Effector CD4-positive, alpha-beta T cell (primary cell): ENCODE measurements at places on chromosomes 1 and 21.

DNA sequence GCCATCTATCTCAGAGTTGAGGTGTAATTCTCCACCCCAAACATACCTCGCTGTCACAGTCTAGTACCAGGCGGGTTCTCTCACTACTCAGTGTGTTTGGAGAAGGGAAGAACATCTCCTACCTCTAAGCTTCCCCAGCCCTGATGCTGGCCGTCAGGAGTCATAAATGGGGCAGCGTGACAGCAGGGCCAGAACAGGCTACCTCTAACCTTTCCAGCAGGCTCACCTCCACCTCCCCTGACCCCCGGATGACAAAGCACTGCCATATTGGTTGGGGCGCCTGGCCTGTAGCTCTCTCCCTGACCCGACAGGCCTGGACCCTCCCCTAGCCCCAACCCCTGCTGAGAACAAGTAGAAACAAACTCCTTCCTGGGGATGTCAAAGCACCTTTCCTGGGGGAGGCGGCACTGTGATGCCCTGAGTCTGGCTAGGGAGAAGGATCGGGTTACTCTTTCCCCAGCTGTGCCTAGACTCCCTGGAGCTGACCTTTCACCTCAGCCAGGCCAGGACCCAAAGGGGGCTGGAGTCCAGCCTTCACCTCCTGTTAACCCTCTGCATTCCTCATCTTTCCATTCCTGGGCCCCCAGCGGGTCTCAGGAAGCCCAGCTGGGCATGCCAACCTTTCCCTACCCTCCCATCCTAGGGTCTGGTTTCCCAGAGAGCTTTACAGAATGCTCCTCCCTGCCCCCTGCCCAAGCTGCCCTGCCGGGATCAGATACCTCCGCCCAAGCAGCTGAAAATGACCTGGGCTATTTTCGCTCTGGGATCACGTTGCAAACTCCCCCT is 34.2 kb downstream of the AHDC1 start:
- no peak for DNase-seq

DNA sequence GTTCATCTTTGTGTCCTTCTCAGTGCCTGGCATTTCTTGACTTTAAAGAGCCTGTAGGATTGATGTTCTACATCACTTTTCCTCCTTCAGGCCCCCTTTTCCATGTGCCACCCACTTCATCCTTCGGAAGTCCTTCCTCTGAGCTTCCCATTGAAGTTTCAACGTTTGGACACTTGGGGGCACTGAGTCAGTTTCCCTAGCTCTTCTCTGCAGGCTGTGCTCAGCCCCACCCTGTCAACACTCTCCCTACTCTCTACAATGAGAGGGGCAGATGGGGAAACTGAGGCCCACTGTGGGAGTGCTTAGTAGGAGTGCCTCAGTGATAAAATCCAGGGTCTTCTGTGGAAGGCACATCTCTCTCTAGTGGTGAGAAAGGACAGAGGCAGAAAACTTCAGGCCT is 11.9 kb downstream of the KCNJ10 start:
- no peak for DNase-seq

DNA sequence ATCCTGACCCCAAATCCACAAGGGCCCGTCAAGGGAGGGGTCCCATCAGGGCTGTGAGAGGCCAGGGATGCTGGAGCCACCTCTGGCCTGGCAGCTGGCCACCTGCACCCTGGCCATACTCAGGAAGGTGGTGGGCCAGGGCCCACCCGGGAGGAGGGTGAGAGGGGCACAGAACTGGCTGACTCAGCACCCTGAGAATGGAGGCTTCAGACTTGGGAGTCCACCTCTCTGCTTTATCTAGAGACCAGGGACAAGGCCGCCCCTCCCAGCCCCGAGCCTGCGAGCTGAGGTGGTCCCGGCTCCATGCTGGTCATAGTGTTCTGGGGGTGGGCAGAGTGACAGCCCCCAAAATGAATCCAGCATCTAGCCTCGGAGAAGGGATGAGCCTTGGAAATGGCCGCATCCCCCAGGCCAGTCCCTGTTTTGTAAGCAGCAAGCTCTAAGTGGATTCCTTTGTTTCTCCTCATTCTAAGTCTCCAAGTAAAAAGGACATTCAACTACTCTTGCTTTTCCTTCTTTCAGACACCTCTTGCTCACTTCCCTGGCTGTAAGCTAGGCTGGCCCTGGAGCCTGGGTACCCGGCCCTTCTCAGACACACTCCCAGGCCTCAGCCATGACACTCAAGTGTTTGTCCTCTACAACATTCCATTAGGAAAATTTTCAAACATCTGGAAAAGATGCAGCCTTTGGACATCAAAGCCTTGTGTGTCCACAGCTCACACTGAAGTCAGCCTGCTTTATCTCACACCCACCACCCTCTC is 12.3 kb downstream of the WNT3A start:
- DNase-seq, result no peak

- no peak for DNase-seq
These were observed 168.3 kb upstream of the DUSP10 start for GRCh38 chr1:221910222-221910621.

DNA sequence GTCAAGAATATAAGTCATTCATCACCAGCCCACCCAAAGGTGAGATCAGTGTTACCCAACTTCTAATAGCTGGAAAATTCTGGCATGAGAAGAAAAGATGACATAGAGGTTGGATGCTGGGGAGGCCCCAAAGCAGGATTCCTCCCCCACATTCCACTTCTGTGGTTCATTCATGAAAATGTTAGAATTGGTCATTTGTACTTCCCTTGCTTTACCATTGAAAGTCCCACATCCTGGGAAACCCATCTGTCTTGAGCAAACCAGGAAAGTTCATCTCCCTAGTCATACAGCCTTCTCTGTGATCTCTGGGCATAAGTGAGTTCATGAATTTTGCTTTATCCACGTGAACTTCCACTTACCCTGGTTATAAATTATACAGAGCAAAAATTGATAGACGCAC is 66.8 kb downstream of the SERINC2 start:
- no peak for DNase-seq

DNA sequence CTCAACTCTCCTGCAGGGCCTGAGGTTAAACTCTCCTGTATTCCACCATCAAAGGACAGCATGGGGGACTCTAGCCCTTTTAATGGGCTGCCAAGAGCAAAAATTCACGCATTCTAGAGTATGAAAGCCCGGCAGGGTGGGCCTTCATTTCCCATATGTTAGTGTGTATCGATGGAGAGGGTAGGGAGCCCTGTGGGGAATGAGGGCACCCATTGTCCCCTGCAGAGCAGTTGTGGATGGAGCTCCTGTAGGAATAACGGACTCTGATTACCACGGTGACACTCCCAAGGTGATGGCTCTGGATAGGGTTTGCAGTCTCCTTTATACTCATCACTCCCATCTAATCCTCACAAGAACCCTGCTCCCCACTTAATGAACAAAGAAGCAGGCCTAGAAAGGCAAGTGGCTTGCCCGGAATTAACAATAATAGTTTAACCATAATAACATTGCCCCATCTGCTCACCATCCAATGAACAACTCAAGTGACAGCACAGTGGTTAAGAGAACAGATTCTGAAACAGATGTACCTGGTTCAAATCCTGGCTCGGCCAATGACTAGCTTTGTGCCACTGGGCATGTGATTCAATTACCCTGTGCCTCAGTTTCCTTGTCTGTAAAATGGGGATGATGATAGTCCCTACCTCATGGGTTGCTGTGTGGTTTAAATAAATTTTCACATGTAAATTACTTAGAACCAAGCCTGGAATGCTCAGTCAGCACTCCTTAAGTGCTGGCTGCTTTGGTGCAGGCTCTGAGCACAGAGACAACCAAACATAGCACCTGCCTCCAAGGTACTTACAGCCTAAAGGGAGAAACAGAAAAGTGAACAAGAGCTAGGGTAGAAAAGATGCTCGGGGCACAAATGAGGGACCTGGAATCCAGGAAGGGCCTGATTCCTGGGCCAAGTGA is 29.0 kb downstream of the HIVEP3 start:
- DNase-seq, result no peak

DNA sequence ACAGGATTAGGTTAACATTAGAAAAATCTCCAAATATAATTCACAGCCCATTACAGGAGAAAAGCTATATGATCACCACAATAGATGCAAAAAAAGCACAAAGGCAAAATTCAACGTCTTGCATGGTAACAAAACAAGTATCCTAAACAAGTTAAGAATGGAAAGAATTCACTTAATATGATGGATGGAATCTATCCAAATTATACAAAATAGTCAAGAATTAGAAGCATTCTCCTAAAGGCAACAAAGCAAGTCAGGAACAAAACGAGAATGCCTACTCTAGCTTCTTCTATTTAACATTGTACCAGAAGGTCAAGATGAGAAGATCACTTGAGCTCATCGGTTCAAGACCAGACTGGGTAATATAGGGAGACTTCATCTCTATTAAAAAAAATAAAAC is 442.8 kb downstream of the SETD4 start:
- no peak for DNase-seq

- DNase-seq, result no peak
These were observed 84.2 kb downstream of the KIRREL1 start for GRCh38 chr1:158077411-158078256.

- no peak for DNase-seq
These were observed 48.0 kb downstream of the NID1 start for GRCh38 chr1:236016782-236017400.

DNA sequence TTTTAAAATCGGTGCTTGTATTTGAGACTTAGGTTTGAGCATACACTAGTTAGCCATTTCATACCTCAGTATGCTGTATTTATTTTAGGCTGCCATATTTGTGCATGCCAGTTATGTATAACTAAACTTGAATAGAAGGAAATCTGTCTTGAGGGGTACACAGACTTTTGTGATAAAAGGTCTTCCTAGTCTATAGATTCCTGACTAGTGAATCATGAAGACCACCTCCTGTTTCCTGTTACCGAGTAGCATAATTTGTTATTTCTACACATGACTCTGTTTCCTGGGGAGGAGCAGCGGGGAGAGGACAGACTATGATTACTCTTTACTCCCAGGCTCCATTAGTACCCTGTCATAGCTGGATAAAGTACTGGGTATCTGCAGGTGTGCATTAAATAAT is 316.8 kb upstream of the SNX7 start:
- no peak for DNase-seq

GRCh38 chr1:113141650-113142473 is 68.9 kb downstream of the LRIG2 start:
- no peak for DNase-seq

DNA sequence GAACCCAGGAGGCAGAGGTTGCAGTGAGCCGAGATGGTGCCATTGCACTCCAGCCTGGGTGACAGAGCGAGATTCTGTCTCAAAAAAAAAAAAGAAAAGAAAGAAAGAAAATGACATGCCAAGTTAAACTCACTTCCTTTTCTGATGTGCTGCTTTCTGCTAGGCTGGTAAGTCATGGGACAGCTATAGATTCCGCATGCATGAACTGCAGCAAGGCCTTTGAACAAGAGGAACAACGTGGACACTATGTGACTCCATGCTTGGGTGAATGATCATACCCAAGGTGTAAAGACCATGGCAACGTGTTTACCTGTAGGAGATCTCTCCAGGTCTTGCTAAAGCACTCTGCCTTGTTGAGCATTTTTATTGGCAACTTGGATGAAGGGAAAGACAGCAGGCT is 10.3 kb upstream of the TTF2 start:
- DNase-seq, result no peak

GRCh38 chr1:16969651-16970050 is 10.8 kb downstream of the MFAP2 start:
- no peak for DNase-seq

DNA sequence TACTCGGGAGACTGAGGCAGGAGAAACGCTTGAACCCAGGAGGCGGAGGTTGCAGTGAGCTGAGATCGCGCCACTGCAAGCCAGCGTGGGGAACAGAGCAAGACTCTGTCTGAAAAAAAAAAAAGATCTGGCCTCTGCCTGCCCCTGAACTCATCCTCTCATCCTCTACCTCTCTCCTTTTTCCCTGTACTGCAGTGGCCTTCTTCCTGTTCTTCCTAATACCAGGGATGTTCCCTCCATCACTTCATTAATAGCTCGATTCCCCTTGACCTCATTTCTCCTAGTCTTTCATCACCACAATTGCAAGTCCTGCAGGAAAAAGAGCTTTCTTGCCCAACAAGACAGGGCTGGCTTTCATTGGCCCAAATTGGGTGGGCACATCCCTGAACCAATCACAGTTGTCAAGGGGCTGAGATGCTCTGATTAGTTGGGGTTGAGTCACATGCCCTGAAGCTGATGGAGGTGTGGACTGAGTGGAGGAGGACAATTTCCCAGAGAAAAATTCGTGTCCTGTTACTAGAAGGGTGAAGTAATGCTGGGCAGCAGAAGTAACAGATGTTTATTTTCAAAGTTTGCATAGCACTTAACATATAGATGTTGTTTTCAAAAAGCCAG is 86.8 kb upstream of the PUM1 start:
- no peak for DNase-seq
